ENCODE measurements at places on chromosomes 6 and 20.
A peak's percentile ranks its signal among the peaks of the same experiment; 100 is the strongest.

- no peak for DNase-seq
Measured at GRCh38 chr20:24961384-24962181, 12.5 kb downstream of the CST7 start.

GRCh38 chr6:33592595-33593413 is 12.7 kb upstream of the BAK1 start:
- DNase-seq: peak; percentile 90

- DNase-seq: peak; percentile 92
Measured at GRCh38 chr20:3781153-3781910, at the start of gene SPEF1. Gene SPEF1, minus strand, starts transcription at chr20:3781448. Its CDS starts 161 bp downstream, at chr20:3781287.

DNA sequence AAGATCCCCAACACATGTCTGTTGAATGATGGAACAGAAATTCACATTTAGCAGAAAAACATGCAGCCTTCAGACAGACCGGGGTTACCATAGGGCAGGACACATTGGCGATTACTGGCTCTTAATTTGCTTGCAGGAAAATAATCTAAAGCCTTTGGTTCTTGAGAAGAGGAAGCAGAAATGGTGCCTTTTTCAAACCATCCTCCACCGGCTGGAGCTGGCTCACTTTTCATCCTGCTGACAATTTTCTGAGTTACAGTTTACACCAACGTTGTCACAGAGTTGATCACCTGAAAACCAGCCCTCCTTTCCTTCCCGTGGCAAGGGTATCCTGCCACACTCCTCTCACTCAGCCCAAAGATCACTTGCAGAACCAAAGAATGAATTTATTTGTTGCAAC is 32.6 kb downstream of the SF3B5 start:
- no peak for DNase-seq

GRCh38 chr6:133699741-133700385 is 189.1 kb upstream of the TCF21 start:
- no peak for DNase-seq

- no peak for DNase-seq
Measured at GRCh38 chr6:21123507-21124436, 469.8 kb upstream of the SOX4 start.

- DNase-seq: peak; percentile 70
Measured at GRCh38 chr6:130293800-130294199, 71.0 kb upstream of the SAMD3 start.

DNA sequence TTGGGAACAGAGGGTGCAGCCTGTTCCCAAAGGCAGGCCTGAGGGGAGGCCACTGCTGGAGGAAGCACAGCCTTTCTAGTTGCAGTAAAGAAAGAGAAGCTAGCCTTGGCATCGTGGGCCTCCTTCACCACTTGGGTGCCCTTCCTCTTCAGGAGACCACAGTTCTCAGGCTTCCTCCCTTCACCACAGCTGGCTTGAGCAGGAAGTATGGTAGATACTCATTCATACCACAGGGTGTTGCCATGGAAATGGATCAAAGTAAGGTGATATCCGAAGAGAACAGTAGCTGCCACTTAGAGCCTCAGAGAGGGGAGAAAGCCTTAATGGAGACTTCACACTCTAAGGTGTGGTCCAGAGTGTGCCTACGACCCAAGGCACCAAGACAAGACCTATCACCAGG is 120.4 kb upstream of the RIPOR2 start:
- DNase-seq: no peak

GRCh38 chr6:134295953-134296553 is 21.9 kb downstream of the SGK1 start:
- DNase-seq: peak; percentile 97

GRCh38 chr6:116070616-116071389 is 10.1 kb upstream of the FRK start:
- DNase-seq: peak; percentile 12

- peak; percentile 90 for DNase-seq
Measured at GRCh38 chr6:13044390-13044789, 283.9 kb downstream of the TBC1D7 start.

DNA sequence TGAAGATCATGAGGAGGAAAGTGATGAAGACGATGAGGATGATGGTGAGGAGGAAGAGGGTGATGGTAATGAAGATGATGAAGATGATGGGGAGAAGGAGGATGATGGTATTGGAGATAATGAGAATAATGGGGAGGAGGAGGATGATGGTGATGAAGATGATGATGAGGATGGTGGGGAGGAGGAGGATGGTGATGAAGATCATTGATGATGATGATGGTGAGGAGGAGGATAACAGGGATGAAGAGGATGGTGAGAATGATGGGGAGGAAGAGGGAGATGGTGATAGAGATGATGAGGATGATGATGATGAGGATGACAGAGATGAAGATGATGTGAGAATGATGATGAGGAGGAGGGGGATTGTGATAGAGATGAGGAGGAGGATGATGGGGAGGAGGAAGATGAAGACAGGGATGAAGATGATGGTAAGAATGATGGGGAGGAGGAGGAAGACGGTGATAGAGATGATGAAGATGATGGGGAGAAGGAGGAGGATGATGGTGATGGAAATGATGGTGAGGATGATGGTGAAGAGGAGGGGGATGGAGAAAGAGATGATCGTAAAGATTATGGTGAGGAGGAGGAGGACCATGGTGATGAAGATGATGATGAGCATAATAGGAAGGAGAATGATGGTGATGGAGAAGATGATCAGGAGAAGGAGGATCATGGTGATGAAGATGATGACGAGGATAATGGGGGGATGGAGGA is 273.7 kb downstream of the SMOC2 start:
- no peak for DNase-seq

DNA sequence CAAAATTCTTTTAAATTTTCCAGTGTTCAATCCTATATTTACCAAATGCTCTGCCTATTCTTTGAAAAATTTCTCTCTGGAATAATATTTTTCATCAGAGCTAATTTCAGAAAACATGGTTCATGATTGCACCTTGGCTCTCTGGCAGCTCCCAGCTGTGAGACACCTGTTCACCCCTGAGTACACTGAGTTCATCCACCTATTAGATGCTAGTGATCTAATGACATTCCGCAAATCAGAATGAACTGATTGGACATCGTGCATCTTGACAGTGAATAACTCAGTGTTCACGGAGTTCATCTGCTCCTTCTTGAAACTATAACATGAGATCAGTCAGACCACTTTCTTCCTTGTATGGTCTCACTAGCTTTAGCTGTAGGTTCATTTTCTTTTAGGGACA is 3.9 kb upstream of the SHPRH start:
- no peak for DNase-seq

DNA sequence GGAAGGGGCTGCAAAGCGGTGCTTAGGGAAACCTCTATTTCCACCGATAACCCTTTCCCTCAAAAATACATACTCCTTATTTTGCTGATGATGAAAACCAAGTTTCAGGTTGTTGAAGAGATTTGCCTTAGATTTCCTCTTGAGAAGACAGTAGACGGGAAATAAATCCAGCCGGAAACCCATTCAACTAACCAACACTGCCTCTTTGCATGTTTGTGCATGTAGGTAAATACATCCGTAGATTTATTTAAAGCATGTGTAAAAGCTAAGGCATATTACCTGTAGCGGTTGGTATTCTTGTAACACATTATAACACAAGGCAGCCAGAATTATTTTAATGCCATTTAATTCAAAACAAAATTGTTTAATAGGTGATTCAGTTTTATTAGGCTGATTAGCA is 136.3 kb upstream of the SLC22A23 start:
- no peak for DNase-seq

GRCh38 chr20:32387252-32387651 is 29.1 kb downstream of the ASXL1 start:
- DNase-seq: no peak

DNA sequence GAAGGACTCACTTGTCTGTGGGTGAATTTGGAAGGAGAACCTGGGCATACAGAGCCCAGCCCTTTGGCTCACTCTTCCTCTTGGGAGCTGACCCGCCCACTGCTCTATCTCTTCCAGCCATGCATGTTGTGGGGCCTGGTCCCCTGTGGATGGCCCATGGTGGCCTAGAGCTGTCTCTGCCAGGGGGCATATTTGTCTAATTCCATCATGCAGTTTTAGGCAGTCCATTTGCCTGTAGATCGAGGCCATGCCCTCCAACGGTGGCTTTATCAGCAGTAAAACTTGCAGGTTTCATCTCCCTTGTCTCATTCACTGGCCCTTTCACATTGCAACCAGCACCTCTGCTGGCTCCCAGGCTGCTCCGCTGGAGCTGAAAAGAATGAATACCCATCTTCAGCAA is 12.9 kb upstream of the EZR start:
- DNase-seq: no peak

DNA sequence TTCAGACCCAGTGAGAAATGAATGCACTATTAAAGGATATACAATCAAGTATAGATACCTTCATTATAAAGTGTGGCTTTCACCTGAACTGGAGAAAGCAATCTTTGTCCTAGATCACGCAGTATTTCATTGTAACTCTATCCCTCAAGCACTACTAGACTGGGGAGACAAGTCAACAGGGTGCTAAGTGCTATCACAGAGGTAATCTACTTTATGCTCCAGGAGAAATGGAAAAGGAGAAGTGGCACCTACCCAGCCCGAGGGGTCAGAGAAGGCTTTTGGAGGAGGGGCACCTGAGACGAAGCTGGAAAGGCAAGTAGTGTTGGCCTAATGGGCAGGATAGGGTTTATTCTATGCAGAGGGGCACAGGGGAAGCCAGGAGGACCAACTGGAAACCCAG is 17.1 kb downstream of the ZHX3 start:
- DNase-seq: no peak

DNA sequence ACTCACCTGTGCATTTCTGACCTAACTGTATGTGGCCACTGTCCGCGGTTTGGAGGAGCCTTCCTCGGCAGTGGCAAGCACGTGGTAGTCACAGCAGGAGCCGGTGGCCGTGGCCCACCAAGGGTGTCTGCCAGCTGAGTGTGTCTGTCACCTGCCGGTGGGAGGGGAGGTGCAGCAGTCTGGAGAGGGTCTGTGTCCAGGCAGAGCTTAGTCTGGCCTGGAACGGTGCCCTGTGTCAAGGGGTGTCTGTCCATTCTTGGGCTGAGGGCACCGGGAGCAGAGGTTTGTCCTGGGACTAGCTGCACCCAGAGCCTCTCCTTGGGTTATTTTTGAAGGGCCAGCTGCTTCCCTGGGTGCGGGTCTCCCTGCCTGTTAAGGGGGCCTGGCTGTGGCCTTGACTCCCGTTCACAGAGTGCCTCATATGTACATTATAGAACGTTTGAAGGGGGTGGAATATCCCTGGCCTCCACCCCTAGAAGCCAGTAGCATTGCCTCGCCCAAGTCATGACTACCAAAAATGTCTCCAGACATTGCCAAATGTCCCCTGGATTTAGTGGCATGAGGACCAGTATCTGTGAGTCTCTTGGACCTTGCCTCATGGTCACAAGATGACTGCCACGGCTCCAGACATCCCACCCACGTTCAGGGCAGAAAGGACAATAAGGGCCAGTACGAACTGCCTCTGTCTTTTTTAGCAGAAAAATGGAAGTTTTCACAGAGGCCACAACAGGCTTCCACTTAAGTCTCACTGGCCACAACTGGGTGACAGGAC is 5.2 kb downstream of the RBM38 start:
- no peak for DNase-seq

DNA sequence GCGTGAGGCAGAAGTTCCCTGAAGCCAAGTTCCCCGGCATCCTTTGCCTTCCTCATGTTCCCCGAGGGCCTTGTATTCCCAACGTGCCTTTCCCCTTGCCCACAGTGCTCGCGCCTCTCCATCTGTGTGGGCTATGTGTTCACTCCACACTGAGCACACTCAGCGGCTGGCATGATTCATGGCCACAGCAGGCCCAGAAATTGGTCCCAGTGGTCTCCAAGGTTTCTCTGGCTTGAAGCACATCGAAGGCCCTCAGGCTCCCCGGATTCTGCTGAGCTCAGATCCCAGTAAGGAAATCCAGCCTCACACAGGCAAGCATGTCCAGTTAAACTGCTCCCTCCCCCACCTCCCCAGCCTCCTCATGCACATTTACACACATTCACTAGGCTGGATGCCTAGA is 123.6 kb downstream of the ISM1 start:
- no peak for DNase-seq

DNA sequence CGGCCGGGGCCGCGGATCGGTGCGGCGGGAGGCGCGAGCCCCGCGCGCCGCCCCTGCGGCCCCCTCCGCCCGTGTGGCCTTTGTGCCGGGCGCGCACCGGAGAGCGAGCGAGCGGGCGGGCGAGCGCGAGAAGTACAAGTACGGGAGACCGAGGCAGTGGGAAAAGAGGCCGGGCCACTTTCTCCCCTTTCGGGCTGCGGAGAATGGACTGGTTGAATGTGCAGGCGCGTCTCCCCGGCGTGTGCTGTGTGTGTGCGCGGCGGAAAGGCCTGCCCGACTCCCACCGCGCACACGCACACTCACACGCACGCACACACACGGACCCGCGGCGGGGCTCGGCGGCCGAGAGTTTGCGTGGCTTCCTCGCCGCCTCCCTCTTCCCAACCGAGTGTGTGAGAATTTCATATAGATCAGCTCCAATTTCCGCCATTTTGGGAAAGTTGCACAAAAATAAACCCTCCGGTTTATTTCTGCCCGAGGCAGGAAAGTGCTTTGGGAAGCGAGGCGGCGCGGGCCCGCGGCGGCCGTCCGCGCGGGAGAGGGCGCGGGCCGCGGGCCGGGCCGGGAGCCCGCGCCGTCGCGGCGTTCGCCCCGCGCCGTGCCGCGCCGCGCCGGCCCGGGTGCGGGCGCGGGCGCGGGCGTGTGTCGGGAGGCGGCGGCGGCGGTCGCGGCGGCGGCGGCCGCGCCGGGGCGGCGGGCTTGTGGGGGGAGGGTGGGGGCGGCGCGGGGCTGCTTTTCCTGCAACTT is 1.1 kb downstream of the L3MBTL3 start:
- DNase-seq: peak; percentile 42

DNA sequence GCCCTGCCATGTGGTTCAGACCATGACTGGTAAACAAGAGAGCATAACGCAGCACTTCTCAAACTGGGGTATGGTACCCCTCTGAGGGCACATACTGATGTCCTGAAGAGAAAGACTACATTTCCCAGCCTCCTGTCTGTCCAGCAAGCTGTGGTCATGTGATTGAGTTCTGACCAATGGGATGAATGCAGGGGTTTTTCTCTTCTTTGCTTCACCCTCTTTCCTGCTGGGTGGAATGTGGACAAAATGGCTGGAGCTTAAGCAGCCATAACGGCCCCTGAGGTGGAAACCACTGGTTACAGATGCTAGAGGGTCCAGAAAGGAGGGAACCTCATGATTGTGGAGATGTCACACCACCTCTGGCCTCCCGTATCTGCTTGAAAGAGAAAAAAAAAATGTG is 19.4 kb upstream of the KCNB1 start:
- no peak for DNase-seq

- no peak for DNase-seq
Measured at GRCh38 chr6:160035693-160036330, 66.9 kb downstream of the IGF2R start.

- DNase-seq: no peak
Measured at GRCh38 chr20:21322083-21322710, 19.1 kb downstream of the XRN2 start.

DNA sequence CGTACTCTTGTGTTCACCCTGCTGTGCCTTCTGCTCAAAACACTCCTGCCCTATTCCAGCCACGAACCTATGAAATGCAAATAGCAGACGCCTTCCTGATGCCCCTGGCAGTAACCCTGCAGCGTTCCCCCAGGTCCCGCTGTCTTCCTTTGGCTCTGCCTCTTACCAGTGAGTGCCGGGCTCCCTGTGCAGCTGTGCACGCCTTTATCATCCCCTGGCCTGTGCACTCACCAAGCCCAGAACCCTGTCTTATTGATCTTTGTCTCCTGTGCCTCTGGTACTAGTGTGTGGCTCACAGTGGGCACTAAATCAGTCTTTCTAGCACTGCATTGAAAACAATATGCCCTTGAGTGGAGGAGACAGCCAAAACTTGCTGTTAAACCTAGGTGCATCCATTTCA is 19.7 kb downstream of the ZDHHC14 start:
- DNase-seq: no peak

GRCh38 chr6:134706806-134707205 is 243.1 kb downstream of the ALDH8A1 start:
- DNase-seq: no peak

- peak; percentile 18 for DNase-seq
Measured at GRCh38 chr6:95133578-95133977, 443.8 kb upstream of the MANEA start.

All from kidney tubule cell (primary cell).